ENCODE measurements at places on chromosomes 13 and 19.

GRCh38 chr13:30047154-30047874, 196.9 kb upstream of the UBL3 start:
- no peak for DNase-seq

- DNase-seq, result no peak
Measured at GRCh38 chr19:8208922-8209461, at the start of gene CERS4. Gene CERS4, plus strand, starts transcription at chr19:8209370. Its CDS starts 41,707 bp downstream, at chr19:8251077.

DNA sequence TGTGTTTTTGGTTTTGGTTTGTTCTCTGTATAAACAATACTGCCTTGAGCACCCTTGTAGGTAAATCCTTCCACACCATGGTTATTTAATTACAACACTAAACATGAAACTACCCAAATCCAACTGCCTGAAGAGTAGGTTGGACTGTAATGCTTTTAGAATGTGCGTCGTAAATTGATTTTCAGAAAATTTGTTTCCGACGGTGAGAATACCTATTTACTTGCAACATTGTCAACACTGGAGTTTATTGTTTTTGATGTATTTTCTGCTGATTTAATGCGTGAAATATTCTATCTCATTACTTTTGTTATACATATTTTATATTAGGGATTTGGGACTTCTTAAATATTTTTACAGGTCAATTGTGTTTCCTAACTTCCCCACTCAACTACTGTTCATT, 48.2 kb downstream of the ADGRE1 start:
- DNase-seq, result no peak

- DNase-seq, result no peak
Measured at GRCh38 chr13:50078895-50079654, 63.8 kb downstream of the KCNRG start.

DNA sequence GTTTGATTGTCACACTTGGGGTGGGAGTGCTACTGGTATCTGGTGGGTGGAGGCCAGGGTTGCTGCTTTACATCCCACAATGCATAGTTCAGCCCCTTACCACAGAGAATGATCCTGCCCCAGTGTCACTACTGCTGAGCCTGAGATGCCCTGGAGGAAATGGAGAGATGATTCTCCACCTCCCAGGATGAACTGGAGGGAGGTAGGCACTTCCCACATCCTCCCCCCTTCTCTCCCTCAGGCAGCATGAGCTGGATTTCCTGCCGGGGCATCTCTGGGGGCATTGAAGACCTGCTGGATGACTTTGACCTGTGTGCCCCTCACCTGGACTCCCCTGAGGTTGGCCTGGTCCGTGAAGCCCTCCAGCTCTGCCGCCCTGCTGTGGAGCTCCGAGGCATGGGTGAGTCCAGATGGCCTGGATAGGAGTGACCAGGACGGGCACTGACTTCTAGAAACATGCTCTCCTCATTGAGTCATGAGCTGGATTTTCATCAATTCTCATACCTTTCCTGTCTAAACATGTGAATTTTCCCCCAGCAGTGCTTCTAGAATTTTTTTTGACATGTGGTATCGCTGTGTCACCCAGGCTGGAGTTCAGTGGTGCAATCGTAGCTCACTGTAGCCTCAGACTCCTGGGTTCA, 45.3 kb downstream of the NWD1 start:
- DNase-seq, result no peak

DNA sequence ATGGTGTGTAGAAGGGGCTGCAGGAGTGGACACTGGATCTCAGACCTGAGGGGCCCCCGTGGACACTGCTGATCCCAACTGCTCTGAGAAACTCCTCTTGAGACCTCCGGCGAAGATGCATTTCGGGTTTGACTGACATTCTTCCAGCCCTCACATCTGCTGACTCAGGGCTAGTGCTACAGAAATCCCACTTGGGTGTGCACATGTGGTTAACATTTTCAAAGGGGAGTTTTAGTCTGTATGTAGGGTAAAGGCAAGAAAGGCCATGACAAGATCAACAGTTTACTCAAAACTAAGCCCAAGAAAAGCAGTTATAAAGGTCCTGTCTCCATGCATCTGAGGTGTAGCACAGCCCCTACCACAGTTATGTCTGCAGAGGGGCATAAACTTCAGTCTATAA, 31.2 kb downstream of the DLEU7 start:
- DNase-seq, result no peak
